Vagina (tissue), 2 donors: ENCODE measurements at places on chromosomes 11 and 22. TPM values are rescaled to one million over a fixed set of nuclear protein-coding genes. Genes with fewer than 3 reads are reported as not detected.

FAU gene
- total RNA-seq, result 1,228 TPM

GRCh38 chr11:17145972-17146371 lies 61.8 kb downstream of the PIK3C2A start:
- no peak for DNase-seq
- no peaks in the 10 kb centered on the region for H3K27me3 ChIP-seq
- no peaks in the 10 kb centered on the region for H3K4me1 ChIP-seq

DNA sequence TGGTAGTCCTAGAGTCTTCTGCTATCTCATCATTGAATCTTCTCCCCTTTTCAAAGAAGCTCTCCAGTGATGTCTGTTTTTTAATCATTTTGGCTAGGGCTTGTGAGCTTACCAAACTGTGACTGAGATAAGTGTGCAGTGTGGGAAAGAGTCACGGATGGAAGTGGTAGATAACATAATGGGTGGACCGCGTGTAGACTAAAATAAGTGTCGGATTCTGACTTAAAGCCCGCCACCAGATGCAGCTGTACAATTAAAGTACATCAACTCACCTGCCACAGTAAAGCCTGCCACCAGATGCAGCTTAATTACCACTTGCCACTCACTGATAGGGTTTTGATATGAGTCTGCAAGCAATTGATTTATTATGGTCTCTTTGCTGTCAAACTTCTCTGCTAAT lies 581.5 kb downstream of the LRRC4C start:
- DNase-seq, result no peak
- H3K4me1 ChIP-seq, result no peaks in the 10 kb centered on the region
- no peak overlapping the region for H3K27ac ChIP-seq
- no peaks in the 10 kb centered on the region for H3K27me3 ChIP-seq
- H3K4me3 ChIP-seq, result no peak overlapping the region
- no peaks in the 10 kb centered on the region for H3K36me3 ChIP-seq

GRCh38 chr22:23116506-23117263 lies 25.1 kb downstream of the RSPH14 start:
- no peaks in the 10 kb centered on the region for H3K27me3 ChIP-seq
- no peak overlapping the region for H3K4me3 ChIP-seq
- no peaks in the 10 kb centered on the region for H3K36me3 ChIP-seq
- no peaks in the 10 kb centered on the region for H3K4me1 ChIP-seq

DNA sequence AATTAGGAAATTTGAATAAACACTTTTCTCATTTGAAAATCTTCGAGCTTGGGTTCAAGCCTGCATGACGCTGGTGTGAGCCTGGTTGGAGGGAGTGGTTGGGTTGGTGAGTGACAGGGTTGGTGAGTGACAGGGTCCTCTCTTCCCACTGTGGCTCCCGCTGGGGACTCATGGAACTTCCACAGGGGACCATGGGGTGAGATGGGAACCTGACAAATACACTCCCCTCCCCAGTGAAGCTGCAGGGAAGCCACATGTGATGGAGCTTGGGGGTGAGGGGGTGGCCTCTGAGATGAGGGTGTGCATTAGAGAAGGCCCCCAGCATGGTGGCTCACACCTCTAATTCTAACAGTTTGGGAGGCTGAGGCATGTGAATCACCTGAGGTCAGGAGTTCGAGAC lies 66.8 kb downstream of the RTL6 start:
- H3K36me3 ChIP-seq, result no peaks in the 10 kb centered on the region
- DNase-seq, result no peak
- no peaks in the 10 kb centered on the region for H3K27me3 ChIP-seq
- H3K4me3 ChIP-seq, result no peak overlapping the region
- no peaks in the 10 kb centered on the region for H3K4me1 ChIP-seq
- H3K27ac ChIP-seq, result no peak overlapping the region

DNA sequence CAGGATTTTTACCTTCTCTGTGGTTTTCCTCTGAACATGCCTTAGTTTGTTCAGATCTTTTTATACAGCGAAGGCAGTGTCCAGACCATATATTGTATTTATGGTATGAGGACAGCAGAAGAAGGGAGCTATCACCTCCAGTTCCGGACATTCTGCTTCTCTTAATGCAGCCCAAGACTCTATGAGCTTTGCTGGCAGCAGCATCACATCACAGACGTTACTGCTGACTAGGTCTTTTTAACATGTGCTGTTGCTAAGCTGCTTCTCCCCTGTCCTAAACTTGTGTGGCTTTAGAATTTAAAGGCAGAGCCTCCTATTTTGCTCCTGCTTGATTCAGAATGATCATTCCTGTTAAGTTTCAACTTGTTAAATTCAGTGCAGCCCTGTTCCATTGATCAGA lies 13.4 kb downstream of the MICAL2 start:
- no peaks in the 10 kb centered on the region for H3K36me3 ChIP-seq
- no peak overlapping the region for H3K4me3 ChIP-seq
- peaks cover 16% of the 10 kb centered on the region for H3K4me1 ChIP-seq
- H3K27ac ChIP-seq, result no peak overlapping the region
- H3K27me3 ChIP-seq, result no peaks in the 10 kb centered on the region

GRCh38 chr11:77320351-77320750 lies 18.9 kb upstream of the GDPD4 start:
- no peaks in the 10 kb centered on the region for H3K4me1 ChIP-seq
- H3K27me3 ChIP-seq, result no peaks in the 10 kb centered on the region

GRCh38 chr22:47210686-47211085 lies 448.2 kb downstream of the TBC1D22A start:
- H3K27ac ChIP-seq, result no peak overlapping the region
- no peaks in the 10 kb centered on the region for H3K4me1 ChIP-seq
- no peaks in the 10 kb centered on the region for H3K36me3 ChIP-seq
- H3K27me3 ChIP-seq, result no peaks in the 10 kb centered on the region

DNA sequence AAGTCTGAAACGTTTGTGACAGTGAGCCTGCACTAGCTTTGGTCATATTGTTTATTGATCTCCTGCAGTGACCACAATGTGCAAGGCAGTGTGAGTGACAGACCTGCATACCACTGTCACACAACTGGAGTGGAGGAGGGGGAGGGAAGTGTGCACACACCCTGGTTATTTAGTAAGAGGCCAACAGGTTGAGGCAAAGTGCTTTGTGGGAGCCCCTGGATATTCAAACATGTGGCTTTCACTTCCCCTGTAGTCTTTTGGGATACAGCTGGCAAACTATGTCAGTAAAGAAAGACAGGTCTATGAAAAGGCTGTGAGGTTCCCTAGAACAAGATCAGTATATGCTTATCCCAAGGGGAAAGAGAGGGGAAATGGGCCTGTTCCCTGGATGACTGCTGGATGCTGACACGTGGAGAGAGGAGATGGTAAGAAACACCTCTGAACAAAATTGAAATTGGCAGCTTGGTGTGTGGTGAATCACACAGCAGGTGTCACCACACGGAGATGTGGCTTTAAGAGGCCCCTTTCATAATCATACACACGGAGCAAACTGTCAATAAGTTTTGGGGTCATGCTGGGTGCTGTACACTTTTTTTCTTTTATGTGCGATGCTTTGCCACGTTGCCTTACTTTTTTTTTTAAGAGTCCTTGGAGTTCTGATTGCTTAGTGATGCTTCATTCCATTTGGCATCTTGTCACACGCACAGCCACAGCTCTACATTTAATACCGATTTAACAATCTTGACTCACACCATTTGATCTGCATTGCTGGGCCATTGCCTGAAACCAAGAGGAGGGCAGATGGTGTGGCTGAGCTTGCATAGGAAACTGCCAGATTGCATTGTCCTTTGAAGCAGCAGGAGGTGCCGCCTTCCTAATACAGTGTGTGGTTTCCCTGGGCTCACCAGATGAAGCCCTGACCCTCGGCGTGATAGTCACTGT lies 11.3 kb downstream of the OSBP2 start:
- DNase-seq, result no peak
- no peak overlapping the region for H3K27ac ChIP-seq
- H3K4me1 ChIP-seq, result no peaks in the 10 kb centered on the region
- no peak overlapping the region for H3K4me3 ChIP-seq
- no peaks in the 10 kb centered on the region for H3K27me3 ChIP-seq

OR52I2 gene
- total RNA-seq, result not detected

- no peaks in the 10 kb centered on the region for H3K27me3 ChIP-seq
- H3K27ac ChIP-seq, result peak overlapping the region; percentile 93
- no peak for DNase-seq
- peaks cover 5% of the 10 kb centered on the region for H3K36me3 ChIP-seq
- peaks cover 68% of the 10 kb centered on the region for H3K4me1 ChIP-seq
- H3K4me3 ChIP-seq, result peak overlapping the region; percentile 99
Measured at GRCh38 chr11:67288452-67289225, 464 bp upstream of the ANKRD13D start.

DNA sequence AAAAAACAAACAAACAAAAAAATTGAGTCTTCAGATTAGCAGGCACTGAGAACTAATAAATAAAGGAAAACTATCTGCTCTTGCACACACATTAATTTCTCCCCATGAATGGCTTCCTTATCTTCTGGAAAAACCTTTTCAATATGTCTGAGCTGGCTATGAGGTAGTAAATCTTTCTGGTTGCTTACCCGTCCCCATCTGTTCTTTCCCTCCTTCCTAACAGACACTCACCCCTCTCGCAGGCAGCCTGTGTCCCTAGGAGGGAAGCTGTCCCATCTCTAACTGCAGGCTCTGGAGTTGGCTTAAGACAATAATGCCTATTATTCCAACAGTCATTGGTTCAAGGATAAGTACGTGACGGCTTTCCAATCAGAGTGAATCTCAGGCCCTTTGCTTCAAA lies 8.2 kb upstream of the SCUBE2 start:
- no peak for DNase-seq
- no peak overlapping the region for H3K27ac ChIP-seq
- no peaks in the 10 kb centered on the region for H3K36me3 ChIP-seq
- no peaks in the 10 kb centered on the region for H3K27me3 ChIP-seq
- H3K4me1 ChIP-seq, result no peaks in the 10 kb centered on the region

GLYAT gene
- total RNA-seq, result not detected

- no peak overlapping the region for H3K27ac ChIP-seq
- no peak overlapping the region for H3K4me3 ChIP-seq
- H3K27me3 ChIP-seq, result no peaks in the 10 kb centered on the region
- no peaks in the 10 kb centered on the region for H3K4me1 ChIP-seq
Measured at GRCh38 chr22:49693416-49693815, 134.3 kb downstream of the BRD1 start.

OR4D5 gene
- total RNA-seq, result not detected

SMIM35 gene
- not detected for total RNA-seq

- no peak overlapping the region for H3K27ac ChIP-seq
- peaks cover 7% of the 10 kb centered on the region for H3K4me1 ChIP-seq
- H3K27me3 ChIP-seq, result no peaks in the 10 kb centered on the region
- DNase-seq, result no peak
Measured at GRCh38 chr11:130999992-131000770, 83.9 kb upstream of the SNX19 start.

PDGFB gene
- total RNA-seq, result 4.7 TPM

SLC7A4 gene
- total RNA-seq, result 0.98 TPM

PTGDR2 gene
- 0.25 TPM for total RNA-seq

- H3K4me1 ChIP-seq, result no peaks in the 10 kb centered on the region
- DNase-seq, result no peak
- H3K4me3 ChIP-seq, result no peak overlapping the region
- no peaks in the 10 kb centered on the region for H3K27me3 ChIP-seq
- no peaks in the 10 kb centered on the region for H3K36me3 ChIP-seq
Measured at GRCh38 chr11:127619946-127620345, 619.4 kb upstream of the KIRREL3 start.

NRGN gene
- total RNA-seq, result 0.98 TPM

GRCh38 chr11:57502870-57503269 lies 12.6 kb downstream of the SLC43A1 start:
- no peak overlapping the region for H3K27ac ChIP-seq
- peaks cover 25% of the 10 kb centered on the region for H3K4me1 ChIP-seq
- H3K36me3 ChIP-seq, result no peaks in the 10 kb centered on the region
- DNase-seq, result no peak
- no peak overlapping the region for H3K4me3 ChIP-seq
- no peaks in the 10 kb centered on the region for H3K27me3 ChIP-seq

DNA sequence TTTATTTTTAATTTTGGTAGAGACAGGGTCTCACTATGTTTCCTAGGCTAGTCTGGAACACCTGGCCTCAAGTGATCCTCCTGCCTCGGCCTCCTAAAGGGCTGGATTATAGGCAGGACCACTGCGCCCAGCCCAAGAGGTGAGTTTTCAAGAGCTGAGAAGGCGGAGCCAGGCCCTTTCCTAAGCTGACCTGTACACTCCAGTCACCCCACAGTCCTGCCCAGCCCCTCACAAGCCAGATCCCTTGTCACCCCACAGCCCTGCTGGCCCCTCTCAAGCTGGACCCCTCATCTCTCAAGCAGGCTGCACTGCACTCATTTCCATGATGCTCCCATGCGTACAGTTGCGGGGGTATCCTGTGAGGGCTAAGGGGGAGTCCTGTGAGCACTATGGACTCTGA lies 2.9 kb downstream of the DENND6B start:
- peaks cover 17% of the 10 kb centered on the region for H3K4me1 ChIP-seq
- no peaks in the 10 kb centered on the region for H3K36me3 ChIP-seq
- H3K27ac ChIP-seq, result no peak overlapping the region
- DNase-seq, result no peak

- DNase-seq, result no peak
- H3K27ac ChIP-seq, result no peak overlapping the region
- H3K4me3 ChIP-seq, result no peak overlapping the region
- H3K36me3 ChIP-seq, result no peaks in the 10 kb centered on the region
Measured at GRCh38 chr11:89203814-89204213, 26.1 kb downstream of the TYR start.

- no peak overlapping the region for H3K27ac ChIP-seq
- no peak overlapping the region for H3K4me3 ChIP-seq
- no peak for DNase-seq
- no peaks in the 10 kb centered on the region for H3K27me3 ChIP-seq
- H3K36me3 ChIP-seq, result no peaks in the 10 kb centered on the region
- no peaks in the 10 kb centered on the region for H3K4me1 ChIP-seq
Measured at GRCh38 chr11:70812472-70812871, 414.1 kb downstream of the CTTN start.

- H3K27me3 ChIP-seq, result no peaks in the 10 kb centered on the region
- no peak overlapping the region for H3K4me3 ChIP-seq
- DNase-seq, result no peak
- no peak overlapping the region for H3K27ac ChIP-seq
Measured at GRCh38 chr11:27296497-27296896, 66.5 kb downstream of the CCDC34 start.
